ENCODE measurements at places on chromosomes 12 and 14.

- DNase-seq = no peak
These were observed 753 bp downstream of the ACRBP start for GRCh38 chr12:6646276-6647082.

GRCh38 chr12:130041983-130042812, 120.1 kb upstream of the FZD10 start:
- no peak for DNase-seq

- DNase-seq = no peak
These were observed 156.1 kb upstream of the ALG10B start for GRCh38 chr12:38160318-38161122.

DNA sequence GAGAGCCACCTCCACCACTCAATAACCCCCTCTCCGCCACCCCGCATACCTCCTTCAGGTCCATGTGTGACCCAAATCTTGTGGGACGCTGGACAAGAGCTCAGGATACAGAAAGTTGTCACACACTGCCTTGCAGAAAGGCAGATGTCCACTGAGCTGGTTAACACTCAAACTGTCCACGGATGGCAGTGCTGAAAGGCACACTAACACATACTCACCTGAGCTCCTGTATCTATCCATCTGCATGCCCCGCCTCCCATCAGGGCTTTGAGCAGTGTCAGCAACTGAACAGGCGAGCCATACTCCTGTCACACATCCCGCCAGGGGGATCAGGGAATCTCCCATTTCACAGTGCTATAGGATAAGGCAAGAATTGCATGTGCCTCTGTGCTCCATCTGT, 642.0 kb downstream of the GALC start:
- no peak for DNase-seq

DNA sequence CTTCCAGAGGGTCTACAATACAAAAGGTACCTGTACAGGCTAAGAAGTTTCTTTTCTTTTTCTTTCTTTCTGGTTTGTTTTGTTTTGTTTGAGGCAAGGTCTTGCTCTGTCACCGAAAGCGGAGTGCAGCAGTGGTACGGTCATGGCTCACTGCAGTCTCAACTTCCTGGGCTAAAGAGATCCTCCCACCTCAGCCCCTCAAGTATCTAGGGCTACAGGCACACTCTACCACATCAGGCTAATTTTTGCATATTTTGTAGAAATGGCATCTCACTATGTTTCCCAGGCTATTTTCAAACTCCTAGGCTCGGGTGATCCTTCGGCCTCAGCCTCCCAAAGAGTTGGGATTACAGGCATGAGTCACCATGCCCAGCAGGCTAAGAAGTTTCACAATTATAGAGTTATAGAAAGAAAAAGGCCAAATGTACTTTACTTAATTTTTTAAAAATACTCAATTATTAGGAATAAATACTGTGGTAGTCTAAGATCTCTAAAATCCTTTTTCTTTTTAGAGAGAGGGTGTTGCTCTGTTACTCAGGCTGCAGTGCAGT, 3.0 kb upstream of the PIGH start:
- no peak for DNase-seq

DNA sequence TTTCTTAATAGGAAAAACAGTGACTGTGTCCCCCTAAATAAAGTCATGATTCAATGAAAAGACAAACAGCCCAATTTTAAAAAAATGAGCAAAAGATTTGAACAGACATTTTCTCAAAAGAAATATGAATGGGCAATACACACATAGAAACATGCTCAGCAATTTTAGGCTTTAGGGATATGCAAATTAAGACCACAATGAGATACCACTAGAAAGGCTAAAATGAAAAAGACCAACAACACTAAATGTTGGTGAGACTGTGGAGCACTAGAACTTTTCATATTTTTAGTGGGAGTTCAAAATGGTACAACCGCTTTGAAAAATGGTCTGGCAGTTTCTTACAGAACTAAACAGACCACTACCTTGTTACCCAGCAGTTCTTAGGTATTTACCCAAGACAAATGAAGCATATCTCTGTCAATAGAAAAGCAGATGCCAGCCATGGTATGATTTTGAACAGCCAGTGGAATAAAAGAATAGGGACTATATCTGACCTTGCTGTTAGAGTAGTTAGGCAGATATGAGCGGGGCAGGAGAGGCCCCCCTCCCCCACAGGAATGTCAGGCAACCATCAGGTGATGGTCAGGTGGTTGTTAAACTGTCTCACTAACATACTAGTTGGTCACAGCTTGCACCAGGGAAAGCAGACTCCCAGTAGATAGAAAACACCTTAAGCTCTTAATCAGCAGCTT, 108.8 kb downstream of the PRKCH start:
- no peak for DNase-seq

DNA sequence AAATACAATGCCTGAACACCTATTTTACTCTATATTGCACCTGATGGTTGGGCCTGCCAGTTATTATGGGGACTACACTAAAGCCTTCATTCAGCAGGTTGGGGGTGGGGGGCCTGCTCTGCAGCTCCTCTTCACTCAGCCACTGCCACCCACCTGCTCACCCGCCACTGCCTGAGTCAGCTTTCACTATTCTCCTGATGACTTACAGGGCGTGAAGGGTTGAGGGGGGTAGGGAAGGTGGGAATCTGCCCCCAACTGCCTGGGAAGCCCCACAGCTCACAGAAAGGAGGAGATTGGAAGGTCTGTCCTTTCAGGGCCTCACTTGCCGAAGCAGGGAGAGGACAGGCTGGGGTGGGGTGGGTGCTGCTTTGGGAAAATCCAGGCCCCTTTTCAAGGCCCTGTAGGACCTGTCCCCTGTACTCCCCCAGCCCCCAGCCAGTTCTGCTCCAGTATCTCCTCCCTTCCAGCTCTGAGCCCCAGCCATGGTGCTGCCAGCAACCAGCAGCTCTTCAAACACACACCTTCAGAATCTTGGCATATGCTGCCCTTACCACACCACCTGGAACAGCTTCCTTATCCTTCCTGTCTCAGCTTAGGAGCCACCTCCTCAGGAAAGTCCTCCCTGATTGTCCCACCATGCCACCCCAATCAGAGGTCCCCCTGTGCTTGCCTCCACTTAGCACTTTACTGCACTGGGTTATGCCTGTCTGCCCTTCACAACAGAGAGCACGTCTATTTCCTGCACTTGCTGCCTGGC, 33.1 kb downstream of the IRF2BPL start:
- DNase-seq = no peak

DNA sequence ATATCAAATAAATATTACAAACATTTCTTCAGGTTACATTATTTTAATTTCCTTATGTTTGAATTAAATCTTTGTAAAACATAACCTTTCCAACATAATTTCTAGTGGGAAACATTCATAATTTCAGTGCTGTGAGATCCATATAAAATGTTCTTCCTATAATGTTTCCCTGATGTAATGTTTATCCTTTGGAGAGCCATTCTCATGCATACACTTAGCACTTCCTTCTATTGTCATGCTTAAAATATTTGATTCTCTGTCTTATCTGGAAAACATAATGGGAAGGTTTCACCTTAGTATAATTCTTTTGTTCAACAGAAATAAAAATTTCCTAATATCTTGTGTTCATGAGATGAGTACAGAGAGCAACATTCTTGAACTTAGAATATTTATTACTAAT, 472.5 kb downstream of the ADAMTS20 start:
- no peak for DNase-seq

GRCh38 chr12:1882405-1882804, 36.0 kb downstream of the CACNA2D4 start:
- no peak for DNase-seq

- no peak for DNase-seq
These were observed 98.1 kb upstream of the MAX start for GRCh38 chr14:65200454-65200853.

GRCh38 chr12:92871116-92871515, 58.0 kb downstream of the EEA1 start:
- DNase-seq = no peak

DNA sequence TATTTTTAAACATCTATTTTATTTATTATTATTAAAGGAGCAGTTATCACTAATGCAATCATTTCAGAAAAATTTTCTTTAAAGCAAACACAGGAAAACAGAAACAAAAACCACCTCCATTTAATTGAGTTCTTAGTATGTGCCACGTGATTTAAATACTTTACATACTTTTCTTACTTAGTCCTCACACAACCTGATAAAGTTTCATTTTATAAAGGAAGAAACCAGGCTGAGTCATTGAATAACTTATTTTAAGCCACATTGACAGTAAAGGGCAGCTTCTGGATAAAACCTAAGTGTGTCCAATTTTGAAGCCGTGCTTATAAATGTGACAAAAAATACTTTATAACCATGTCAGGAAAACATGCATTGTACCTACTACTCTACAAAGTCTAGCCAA, 57.1 kb upstream of the PCED1B start:
- peak; percentile 54 for DNase-seq

DNA sequence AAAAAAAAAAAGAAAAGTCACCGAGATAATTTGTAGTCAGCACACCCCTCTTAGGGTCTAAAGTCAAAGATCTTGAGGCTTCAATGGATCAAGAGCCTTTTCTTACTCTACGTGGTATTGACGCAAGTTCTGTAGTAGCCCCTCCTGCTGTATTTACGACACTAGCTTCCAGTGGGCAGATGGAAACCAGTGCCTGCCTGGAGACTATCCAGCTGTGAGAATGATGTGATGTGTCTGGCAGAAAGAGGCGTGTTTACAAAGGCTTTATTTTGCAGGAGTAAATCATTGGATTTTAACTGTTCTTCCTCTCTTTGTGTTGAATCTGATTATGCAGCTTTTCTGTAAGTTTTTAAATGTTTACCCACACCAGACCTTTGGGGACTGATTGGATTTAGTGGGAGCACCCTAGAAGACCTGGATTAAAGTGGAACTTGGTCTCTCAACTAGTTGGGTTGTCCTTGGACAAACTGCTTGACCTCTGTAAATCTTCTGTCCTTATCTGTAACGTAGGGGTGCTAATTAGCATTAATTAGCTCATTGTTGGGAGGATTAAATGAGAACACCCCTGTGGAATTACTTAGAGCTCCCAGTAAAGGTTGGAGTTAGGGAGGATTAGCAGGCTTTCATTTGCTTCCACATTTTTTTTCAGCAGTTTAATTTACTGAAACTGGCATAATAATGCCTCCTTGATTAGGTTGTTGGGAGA, 72.4 kb downstream of the RASSF3 start:
- DNase-seq = peak; percentile 53

DNA sequence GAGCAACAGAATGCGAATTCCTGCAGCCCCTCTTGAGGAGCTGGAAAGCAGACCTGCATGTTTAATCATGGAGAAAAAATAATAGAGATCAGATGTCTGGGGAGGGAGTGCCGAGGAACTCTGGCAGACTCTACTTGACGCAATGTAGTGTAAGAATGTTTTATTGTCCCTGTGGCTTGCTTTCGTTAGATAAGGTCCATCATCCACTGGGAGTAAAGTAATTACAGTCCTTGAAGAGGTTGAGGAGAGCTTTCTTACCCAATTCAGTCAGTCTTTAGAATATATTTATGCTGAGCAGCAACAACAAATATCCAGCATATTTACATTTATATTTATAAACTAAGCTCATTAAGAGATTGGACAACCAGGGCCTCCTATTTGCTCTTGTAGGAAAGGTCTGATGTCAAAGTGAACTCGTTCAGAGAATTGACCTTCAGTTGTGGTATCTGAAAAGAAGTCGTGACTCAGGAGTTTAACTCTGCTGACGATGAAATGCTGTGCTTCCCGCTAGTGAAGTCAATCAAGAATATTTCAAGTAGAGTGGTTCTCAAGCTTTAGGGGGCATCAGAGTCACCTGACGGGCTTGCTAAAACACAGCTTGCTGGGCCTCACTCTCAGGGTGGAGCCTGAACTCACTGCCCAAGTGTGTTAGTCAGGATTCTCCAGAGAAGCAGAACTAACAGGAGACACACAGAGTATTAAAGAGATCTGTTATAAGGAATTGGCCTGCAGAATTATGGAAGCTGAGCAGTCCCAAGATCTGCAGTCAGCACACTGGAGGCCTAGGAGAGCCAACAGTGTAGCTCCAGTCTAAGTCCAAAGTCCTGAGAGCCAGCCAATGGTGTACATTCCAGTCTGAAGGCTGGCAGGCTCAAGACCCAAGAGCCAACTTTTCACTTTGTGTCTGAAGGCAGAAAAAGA, 139.3 kb upstream of the LMNTD1 start:
- peak; percentile 68 for DNase-seq

- no peak for DNase-seq
These were observed 25.3 kb downstream of the C2CD5 start for GRCh38 chr12:22518998-22519397.

GRCh38 chr12:52231305-52232202, 1.5 kb upstream of the KRT7 start:
- DNase-seq = no peak

DNA sequence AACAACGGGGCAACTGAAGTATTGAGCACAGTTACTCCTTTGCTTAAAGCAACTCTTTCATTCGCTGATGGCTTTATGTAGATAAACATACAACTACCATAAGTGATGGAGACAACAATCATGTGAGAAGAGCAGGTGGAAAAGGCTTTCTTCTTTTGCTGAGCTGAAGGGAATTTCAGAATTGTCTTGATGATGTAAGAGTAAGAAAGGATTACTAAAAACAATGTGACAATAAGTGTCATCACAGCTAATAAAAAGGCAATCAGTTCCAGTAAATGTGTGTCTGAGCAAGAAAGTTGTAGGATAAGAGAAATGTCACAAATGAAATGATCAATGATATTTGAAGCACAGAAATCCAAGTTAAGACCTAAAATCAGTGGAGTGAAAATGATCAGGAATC, 647 bp downstream of the OR6C70 start:
- DNase-seq = no peak

- no peak for DNase-seq
These were observed 257.2 kb downstream of the NELL2 start for GRCh38 chr12:44618946-44619345.

DNA sequence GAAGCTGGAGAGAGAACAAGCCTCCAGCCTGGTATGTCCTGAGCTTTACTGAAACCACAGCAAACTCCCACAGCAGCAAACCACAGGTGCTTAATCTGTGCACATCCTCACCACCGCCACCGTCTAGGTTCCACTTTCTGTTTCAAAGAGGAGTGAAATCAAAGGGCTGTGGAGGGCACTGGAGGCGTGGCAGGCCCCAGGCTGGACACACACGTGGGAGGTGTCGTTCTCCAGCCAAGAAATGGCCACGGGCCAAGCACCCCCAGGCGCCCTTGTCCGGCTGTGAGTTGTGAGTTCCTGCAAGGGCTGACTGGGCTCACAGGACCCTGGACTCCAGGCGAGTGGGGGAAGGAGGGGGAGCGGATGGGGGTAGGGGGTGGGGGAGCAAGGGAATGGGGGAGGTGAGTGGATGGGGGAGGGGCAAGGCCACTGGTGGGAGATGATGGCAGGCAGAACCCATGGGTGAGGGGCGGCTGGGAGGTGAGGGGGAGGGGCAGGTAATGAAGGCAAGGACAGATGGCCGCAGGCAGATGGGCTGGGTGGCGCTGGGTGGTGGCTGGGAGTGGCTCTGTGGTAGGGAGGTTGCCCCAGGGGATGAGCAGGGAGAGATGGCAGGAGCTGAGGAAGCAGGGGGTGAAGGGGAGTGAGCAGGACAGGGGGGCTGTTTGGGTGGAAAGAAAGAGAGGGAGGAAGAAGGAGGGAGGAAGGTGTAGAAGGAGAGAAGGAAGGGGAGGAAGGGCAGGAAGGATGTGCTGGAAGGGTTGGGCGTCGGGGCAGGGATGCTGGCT, 86.7 kb downstream of the NCOR2 start:
- DNase-seq = peak; percentile 60
